ENCODE measurements at places on chromosomes 7 and 10.

GRCh38 chr10:71397296-71398212, 834 bp downstream of the CDH23 start:
- DNase-seq = no peak

DNA sequence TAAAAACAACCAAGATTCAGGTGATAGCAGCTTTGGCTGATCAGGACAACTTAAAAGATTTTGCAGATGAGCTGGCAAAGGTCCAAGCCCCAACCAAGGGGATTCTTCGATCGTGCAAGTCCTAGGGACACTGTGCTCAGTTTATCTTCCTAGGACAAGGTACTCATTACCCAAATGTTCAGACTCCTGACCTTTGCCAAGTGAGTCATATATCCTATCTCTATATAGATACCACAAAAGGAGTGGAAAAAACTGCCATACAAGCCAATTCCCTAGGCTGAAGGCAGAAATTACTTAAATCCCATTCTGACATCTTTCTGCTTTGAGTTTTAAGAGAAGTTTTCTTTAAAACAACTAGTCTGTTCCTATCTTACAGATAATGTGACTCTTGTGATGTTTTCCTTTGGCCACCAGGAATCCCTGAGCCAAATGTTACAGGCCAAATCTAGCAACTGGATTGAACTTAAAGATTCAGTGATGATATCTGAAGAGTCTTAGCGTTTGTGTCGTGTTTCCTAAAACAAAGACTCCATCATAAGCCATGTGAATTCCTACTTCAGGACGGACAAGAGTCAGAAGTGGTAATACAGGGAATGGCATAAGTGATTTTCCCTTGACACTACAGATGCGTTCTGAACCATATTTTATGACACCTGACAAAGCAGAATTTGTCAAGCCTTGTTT, 142.6 kb upstream of the ASAH2 start:
- no peak for DNase-seq

- no peak for DNase-seq
These were observed 68.8 kb downstream of the RAPGEF5 start for GRCh38 chr7:22288202-22288601.

DNA sequence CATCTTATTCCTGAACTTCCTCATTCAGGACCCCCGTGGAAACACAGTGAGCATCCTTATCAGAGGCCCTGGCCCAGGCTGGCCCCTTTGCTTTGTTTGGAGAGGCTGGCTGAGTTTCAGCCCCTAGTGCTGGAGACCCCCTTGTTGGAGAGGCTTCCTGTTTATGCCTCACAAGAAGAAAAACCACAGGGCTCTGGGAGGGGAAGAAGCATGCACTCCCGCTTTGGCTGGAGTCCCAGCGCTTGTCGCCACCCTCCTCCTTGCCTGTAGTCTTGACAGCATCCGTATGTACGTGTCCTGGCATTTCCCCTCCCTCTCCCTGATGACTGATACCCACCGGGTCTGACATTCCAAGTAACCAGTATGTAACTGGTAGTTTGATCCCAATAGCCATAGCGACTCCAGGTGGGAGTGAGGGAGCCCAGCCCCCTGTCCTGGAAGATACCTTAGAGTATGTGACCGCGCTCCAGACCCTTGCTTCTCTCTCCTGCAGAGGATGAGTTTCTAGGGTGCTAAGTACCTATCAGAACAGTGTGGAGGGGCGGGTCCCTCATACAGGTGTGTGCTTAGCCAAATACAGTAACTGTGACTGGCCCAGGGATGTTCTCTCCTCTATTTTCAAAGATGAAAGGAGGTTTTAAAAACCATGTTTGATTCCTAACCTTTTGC, 6.9 kb upstream of the ATP6V0E2 start:
- DNase-seq = no peak

- DNase-seq = no peak
These were observed 131.1 kb upstream of the TBX20 start for GRCh38 chr7:35384761-35385700.

DNA sequence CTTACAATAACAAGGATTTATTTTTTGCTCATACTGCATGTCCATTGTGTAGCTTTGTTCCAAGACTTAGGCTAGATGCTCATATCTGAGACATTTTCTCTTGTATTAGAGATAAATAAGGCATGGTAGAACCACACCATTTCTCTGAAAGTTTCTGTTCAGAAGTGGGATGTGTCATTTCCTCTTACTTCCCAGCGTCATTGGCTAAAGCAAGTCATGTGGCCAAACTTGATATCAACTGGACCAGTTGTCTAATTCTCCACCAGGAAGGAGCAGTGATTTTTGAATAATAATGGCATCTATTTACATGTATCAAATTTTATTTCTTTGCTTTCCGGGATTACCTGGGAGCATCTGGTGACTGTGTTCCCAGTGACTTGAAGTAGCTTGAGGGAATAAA, 38.3 kb downstream of the AHCYL2 start:
- DNase-seq = no peak

DNA sequence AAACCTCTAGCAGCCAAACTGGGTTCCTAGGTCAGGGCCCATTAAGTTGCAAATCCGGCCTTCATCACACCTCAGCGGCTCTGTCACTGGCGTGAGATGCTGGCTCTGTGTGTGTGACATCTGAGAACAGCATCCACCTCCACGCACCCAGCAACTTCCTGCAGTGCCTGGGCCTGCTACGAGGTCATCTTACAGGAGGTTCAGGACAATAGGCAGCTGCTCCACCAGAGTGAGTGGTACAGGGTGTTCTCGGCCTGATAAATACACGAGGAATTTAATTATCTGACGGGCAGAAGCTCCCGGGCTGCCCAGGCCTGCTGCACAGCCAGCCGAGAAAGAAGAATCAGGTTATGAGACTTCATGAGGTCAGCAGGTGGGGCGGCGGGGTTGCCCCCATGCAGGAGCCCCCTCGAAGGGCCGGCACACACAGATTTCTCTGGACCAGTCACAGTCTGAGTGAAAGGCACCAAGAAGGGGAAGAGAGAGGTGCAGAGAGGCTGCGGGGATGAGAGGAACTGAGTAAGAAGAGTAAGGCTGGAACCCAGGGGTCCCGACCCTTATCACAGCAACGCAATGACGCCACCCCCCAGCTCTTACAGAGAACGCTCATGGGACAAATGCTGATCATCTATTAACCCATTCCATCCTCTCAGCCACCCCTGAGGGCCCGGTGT, 49.3 kb downstream of the CALML3 start:
- no peak for DNase-seq

GRCh38 chr7:1537535-1538412, 7.3 kb downstream of the MAFK start:
- DNase-seq = peak; percentile 98

- no peak for DNase-seq
These were observed 522.5 kb upstream of the LRRN3 start for GRCh38 chr7:110568388-110568787.

All from adrenal gland (tissue), 19 donors.